ENCODE measurements at places on chromosomes 2 and 18. TPM values are rescaled to one million over a fixed set of nuclear protein-coding genes. Genes with fewer than 3 reads are reported as not detected.

GRCh38 chr2:10126632-10127026 is 4.1 kb downstream of the RRM2 start:
- H3K4me1 ChIP-seq = peaks cover 54% of the 10 kb centered on the region
- peaks cover 83% of the 10 kb centered on the region for H3K36me3 ChIP-seq
- no peak for DNase-seq
- H3K27me3 ChIP-seq = no peaks in the 10 kb centered on the region
- no peak overlapping the region for H3K27ac ChIP-seq

The PDE1A gene
- not detected for total RNA-seq

- no peak overlapping the region for H3K27ac ChIP-seq
- H3K4me3 ChIP-seq = no peak overlapping the region
- H3K4me1 ChIP-seq = no peaks in the 10 kb centered on the region
- no peak for DNase-seq
These were observed 27.3 kb upstream of the KCNG2 start for GRCh38 chr18:79770501-79770815.

- no peaks in the 10 kb centered on the region for H3K4me1 ChIP-seq
- DNase-seq = no peak
- H3K27me3 ChIP-seq = no peaks in the 10 kb centered on the region
- H3K27ac ChIP-seq = no peak overlapping the region
These were observed 192.5 kb downstream of the NDUFA10 start for GRCh38 chr2:239832490-239833268.

DNA sequence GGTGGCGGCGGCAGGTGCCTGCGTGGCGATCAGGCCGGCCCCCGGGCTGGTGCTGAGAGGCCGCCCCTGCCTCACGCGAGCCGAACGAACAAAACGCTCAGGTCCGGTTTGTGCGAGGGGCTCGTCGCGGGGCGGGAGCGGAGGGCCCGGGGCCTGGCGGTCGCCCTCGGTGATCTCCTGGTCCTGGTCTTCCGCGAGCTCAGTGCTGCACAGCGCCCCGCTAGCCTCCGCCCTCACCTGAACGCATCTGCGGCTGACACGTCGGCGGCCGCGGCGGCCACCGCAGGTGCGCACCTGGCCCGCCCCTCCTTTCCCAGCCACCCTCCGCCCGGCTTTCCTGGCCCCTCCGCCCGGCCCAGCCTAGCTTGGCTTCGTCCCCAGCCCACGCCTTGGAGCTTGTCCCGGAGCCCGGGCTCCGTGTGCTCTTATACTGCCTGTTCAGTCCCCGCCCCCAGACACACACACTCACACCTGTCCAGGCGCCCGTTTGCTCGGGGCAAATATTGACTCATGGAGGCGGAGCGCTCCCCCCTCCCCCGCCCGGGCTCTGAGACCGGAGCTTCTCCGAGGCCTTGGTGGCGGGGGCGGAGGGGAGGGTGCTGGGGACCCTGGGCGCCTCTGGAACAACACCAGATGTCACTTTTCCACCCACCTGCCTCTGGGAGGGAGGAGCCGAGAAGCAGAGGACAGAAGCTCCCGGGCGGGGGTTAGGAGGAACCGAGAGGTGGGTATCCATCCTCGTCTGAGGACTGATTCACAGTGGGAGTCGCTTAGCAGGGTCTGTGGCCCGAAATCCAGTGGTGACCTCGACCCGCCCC is 8.6 kb upstream of the CRYBA2 start:
- H3K4me3 ChIP-seq = no peak overlapping the region
- no peak overlapping the region for H3K27ac ChIP-seq
- peaks cover 70% of the 10 kb centered on the region for H3K27me3 ChIP-seq
- DNase-seq = peak; percentile 80
- H3K4me1 ChIP-seq = peaks cover 14% of the 10 kb centered on the region

- peak overlapping the region; percentile 90 for H3K27ac ChIP-seq
- no peak for DNase-seq
- H3K4me3 ChIP-seq = peak overlapping the region; percentile 42
- H3K27me3 ChIP-seq = no peaks in the 10 kb centered on the region
- H3K36me3 ChIP-seq = peaks cover 12% of the 10 kb centered on the region
These were observed 30.5 kb downstream of the FOSL2 start for GRCh38 chr2:28422908-28423741.

DNA sequence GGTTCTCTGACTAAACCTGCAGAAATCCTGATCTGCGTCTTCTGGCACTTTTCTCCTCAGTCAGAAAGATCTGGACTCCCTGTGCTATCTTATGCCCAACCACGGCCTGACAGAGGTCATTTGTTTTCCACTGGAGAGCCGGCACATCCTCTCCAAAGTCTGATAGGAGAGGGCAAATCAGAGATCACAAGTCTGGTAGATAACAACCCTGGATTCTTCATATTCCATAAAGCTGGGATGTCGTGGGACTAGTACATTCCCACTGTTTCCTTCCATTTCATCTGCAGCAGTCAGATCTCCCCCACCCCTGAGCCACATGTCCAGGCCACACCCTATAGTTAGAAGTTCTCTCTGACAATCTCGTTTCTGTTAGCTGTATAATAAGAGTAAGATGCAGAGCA is 157.0 kb downstream of the MGAT5 start:
- H3K27me3 ChIP-seq = no peaks in the 10 kb centered on the region
- DNase-seq = no peak
- H3K4me1 ChIP-seq = peaks cover 43% of the 10 kb centered on the region
- no peak overlapping the region for H3K4me3 ChIP-seq
- H3K36me3 ChIP-seq = peaks cover 5% of the 10 kb centered on the region
- H3K27ac ChIP-seq = no peak overlapping the region

The TEKT4 gene
- total RNA-seq = not detected

DNA sequence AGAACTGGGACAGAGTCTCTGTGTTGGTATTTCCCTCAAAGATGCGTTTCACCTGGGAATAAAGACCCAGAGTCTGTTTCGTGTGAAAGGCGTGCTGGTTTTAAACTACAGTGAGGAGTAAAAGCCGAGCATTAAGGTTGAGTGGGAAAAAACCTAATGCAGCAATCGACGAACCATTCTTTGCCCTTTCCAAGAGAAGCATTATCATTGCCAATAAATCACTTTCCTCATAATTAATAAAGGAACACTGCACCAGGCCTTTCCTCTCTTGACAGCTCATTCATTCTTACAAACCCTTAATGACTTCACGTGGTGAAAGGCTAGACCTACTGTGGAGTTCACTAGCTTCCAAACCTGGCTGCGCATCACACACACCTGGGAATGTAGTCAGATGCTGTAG is 896 bp upstream of the SLC8A1 start:
- peaks cover 34% of the 10 kb centered on the region for H3K27me3 ChIP-seq
- H3K27ac ChIP-seq = peak overlapping the region; percentile 34
- peak overlapping the region; percentile 72 for H3K4me3 ChIP-seq

DNA sequence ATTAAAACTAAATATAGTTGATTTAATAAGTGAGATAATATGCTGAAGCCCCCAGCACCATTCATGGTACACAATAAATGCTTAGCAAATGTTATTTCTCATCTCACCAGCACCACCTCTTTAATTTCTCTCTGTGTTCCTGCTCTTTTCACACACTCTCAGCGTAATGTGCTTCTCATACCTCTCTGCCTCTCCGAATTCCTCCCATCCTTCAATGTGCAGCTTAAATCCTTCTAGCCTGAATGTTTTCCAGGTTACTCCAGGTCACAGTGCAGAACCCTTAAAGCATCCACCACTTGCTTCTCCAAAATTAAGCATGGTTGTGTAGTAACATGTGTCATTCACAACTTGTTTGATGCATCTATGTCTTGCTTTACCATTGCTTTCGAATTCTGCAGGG is 119.6 kb downstream of the MCFD2 start:
- no peaks in the 10 kb centered on the region for H3K36me3 ChIP-seq
- H3K27ac ChIP-seq = no peak overlapping the region
- no peak for DNase-seq
- peaks cover 5% of the 10 kb centered on the region for H3K27me3 ChIP-seq
- no peak overlapping the region for H3K4me3 ChIP-seq

GRCh38 chr2:28322981-28323396 is 69.7 kb upstream of the FOSL2 start:
- no peak overlapping the region for H3K27ac ChIP-seq
- peaks cover 15% of the 10 kb centered on the region for H3K4me1 ChIP-seq
- no peak for DNase-seq
- no peak overlapping the region for H3K4me3 ChIP-seq
- H3K27me3 ChIP-seq = no peaks in the 10 kb centered on the region

Measured in activated CD4-positive, alpha-beta T cell treated with anti-CD3 and anti-CD28 coated beads for 36 hours (primary cell).